ENCODE measurements at places on chromosomes 2 and 18.

- no peak for DNase-seq
Observed at GRCh38 chr18:59867337-59868104, 32.3 kb upstream of the PMAIP1 start.

DNA sequence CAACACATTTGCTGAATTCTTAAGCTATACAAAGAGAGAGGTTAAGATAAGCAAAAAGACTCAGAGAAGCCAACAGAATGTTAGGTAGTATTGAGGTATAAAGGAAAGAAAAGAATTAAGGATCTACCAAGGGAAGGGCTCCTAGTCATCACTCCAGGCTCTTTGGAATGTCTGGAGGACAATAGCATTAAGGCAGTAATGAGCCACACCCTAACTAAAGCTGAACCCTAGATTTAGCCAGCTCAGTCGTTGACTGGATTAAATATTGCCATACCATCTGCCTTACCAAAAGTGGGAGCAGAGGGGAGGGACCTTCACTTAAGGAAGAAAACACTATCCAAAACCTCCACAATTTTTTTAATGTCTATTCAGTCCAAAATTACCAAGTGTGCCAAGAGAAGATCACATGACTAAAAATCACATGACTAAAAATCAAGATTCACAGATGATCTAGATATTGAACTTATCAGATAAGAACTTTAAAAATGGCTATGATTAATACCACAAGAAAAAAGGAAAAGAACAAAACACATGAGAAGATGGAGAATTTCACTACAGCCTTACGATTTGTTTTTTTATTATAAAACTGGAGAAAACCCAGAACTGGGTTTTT is 59.7 kb downstream of the EXOC6B start:
- no peak for DNase-seq

GRCh38 chr2:228197504-228197903 is 16.0 kb upstream of the SPHKAP start:
- DNase-seq = no peak

GRCh38 chr18:26493021-26493420 is 55.3 kb downstream of the KCTD1 start:
- no peak for DNase-seq

DNA sequence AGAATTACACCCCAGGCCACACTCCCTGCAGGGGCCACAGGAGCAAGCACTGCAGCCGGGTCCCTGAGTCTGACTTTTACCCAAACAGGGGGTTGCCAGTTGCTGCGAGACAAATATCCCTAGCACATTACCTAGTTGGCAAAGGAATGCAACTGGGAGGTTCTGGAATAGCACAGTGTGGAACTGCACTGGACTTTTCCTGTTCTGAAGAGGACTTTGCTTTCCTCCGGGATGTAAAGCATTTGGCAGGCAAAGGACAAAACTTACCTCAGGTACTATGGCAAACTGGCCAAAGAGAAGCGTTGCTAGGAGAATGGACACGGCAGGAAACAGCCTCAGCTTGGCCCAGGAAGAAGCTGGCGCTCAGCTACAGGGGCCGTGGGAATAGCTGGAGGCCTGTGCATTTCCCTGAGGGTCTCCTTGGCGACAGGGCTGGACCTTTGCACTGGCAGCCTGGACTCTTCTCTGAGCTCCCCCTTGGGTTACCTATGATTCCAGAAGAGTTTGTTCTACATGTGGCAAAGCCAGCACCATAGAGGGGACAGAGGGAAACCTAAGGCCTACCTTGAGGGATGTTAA is 45.0 kb downstream of the BCL11A start:
- DNase-seq = no peak

DNA sequence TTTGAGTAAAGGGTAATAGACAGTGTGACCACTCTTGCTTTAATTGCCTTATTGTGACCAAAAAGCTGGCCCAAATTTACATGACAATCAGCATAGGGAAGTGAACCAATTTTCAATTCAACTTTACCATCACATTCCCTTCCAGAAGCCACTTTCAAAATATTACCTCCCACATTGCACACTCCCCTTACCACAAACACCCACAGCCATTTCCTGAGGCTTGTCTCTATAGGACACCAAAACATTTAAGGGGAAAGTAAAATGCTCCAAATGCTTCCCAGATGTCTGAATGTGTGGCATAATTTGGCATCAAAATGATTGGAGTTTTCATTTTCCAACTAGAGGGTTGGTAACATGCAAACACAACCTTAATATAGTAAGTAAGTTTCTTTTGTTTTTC is 616.1 kb downstream of the SLC4A3 start:
- DNase-seq = no peak

- peak; percentile 28 for DNase-seq
Observed at GRCh38 chr2:1708476-1709334, 35.6 kb downstream of the PXDN start.

- DNase-seq = no peak
Observed at GRCh38 chr2:207041786-207042554, 102.7 kb downstream of the CPO start.

DNA sequence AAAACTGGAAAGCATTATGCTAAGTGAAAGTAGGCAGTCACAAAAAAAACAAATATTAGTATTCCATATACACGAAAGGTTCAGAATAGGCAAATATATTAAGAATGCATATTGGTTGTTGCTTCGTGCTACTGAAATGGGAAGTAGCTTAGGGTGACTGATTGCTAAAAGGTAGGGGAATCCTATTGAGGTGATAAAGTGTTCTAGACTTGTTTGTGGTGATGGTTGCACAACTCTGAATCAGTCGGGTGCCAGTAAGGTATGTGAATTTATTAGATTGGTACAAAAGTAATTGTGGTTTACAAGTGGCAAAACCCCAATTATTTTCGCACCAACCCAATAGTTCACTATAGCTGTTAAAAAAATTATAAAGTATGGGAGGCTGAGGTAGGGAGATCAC is 20.7 kb downstream of the USP34 start:
- no peak for DNase-seq

- DNase-seq = no peak
Observed at GRCh38 chr2:65530547-65531320, 98.3 kb upstream of the SPRED2 start.

DNA sequence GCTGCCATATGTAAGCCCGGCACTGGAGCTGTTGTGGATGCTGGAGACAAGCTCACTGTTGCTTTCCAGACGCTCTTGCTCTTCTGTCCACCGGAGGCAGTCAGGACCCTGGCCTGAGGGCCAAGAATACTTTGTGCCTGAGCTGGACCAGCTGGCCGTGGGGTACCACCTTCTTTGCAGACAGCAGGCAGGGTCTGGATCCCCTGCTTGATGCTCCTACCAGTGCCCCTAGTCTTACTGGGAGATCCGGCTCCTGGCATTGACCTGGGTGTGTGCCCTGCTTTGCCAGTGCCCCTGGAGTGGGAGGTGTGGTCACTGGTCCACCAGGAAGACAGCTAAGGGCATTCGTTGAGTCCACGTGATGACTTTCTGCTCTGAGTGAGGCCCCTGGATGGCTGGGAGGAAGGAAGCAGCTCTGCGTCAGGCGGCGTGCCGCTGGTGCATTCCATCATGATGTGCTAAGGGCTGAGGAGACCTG is 59.3 kb downstream of the LRRFIP1 start:
- no peak for DNase-seq

DNA sequence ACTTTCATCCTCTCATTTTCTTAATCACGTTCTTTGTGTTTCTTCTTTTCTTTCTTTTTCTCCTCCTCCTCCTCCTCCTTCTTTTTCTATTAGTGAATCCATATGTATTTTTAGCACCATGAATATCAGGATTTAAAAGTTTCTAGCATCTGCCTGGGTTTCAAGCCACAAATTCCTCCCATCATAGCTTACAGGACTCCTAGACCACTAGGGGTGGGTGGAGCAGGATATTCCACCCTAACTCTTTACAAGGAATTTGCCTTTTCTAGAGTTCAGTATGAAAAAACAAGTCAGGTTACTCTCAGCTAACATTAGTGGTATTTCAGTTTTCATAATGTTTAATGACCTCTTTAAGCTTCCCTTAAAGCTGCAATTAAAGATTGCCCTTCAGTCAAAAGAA is 19.1 kb upstream of the LRRTM1 start:
- no peak for DNase-seq

DNA sequence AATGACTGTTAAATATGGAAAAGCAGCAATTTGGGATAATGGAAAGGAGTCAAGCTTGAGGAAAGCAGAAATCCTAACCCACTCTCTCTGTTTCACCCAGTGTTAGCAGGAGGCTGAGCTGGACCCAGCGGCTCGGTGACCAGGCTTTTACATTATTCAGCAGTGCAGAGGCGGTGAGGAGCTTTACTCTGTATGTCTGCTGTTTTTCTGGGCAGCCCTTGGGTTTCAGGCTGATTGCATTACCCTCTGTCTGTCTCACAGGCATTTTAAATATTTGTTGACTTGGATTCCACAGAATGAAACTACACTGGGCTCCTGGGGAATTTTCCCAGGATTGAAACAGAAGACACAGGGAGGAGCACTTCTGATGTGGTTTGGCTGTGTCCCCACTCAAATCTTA is 368.0 kb downstream of the GALR1 start:
- no peak for DNase-seq

GRCh38 chr2:164934401-164935117 is 20.8 kb downstream of the SLC38A11 start:
- no peak for DNase-seq

DNA sequence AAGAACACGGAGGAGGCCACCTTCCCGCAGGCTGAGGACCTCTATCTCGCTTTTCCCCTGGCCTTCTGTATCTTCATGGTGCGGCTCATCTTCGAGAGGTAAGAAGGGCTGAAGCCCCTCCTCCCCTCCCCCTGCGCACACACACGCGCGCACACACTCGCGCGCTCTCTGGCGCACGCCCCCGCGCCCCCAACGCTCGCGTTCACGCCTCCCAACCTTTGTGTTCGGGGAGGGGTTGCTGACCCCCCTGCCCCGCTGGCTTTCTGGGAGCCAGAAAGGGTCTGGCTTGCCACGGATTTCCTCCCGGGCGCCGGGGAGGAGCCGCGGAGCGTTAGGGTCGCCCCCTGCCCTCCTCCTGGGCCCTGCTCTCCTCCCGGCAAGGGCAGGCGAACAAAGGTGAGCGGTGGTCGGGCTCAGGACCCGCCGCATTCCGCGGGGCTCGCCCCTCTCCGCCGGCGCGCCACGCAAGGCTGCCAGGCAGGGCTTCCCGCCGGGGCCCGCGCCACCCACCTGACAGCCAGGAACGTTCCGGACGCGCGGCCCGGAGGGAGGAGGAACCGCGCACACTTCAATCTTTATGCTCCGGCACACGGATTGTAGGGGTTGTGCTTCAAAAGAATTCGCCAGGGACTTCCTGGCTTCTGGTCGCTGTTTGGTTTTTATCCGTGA is 583 bp downstream of the CERS6 start:
- peak; percentile 77 for DNase-seq

DNA sequence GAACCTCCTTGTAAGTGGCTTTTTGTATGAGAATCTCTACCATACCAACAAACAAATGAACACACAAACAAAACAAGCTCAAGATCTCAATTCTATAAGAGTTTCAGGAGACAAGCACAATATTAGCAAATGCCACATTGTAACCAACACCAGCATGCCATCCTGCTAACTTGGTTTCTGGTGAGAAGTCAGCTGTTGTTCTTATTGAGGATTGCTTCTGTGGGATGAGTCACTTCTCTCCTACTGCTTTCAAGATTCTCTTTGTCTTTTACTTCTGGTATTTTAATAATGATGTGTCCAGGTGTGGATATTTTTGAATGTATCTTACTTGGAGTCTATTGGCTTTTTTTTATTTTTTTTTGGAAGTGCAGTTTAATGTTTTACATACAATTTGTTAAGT is 131.7 kb downstream of the BCL2L11 start:
- DNase-seq = no peak

GRCh38 chr2:221204699-221205098 is 367.4 kb downstream of the EPHA4 start:
- peak; percentile 93 for DNase-seq

DNA sequence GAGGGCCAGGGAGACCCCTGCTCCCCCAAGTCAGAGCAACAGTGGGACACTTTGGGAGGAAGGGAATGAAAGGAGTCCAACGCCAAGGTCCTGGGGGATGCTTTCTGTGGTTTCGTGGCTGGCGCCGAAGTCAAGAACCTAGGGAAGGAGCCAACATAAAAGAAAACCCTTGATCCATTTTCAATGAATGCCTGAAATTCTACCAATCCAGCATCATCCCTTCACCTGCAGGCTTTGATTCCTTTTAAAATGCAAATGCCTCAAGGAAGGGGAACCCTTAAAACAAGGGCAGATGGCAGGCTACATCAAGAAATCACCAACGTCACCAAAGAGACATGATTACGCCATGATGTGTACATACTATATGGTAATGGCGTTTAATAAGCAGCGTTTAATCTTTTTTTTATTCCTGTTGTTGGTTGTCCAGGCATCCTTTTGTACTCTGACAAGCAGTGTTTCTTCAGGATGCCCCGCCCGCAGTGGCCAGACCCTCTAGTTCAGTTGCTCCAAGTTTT is 123.3 kb upstream of the SLC1A4 start:
- no peak for DNase-seq

- DNase-seq = peak; percentile 66
Observed at GRCh38 chr2:138829326-138829919, 49.2 kb upstream of the NXPH2 start.

- DNase-seq = no peak
Observed at GRCh38 chr2:229414631-229415030, 143.5 kb upstream of the PID1 start.

- DNase-seq = no peak
Observed at GRCh38 chr2:29697181-29697580, 224.2 kb downstream of the ALK start.

DNA sequence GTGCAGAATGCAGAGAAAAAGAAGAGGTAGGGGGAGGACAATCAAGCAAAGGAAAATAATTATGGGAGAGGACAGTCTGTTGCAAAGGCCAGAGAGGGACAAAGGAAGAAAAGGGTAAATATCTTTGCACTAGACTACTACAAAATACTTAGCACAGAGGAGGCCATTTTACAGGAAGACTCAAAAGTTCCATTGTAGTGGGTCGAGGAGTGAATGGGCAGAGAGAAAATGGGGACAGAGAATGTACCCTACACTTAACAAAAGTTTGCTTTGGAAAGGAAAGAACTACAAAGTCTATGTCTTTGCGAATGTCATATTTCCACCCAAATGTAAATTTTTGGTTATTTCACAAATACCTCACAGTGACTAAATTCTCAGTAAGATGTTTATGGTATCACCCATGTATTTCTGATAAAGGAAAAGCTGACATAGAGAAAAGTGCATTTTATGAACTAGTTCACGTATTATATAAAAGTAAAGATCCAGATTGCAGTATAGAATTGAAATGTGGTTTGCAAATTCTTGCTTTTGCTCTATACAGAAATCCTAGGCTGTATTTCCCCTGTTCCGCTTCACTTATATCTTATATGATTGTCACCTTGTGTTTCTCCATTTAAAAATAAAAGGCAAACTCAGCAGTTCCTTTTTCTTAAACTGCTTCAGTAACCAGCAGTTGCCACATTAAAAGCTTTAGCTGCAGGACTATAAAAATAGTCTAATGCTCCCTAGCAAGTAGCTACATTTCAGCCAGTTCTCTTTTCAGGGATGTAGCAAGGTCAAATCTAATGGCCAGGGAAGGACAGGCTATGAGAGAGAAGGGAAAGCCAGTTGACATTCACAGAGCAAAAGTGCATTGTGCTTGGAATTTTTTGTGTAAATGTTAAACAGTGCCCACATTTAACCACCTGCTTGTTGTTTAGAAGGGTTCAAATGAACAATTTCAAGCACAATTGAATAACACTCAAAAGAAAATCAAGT is 79.7 kb upstream of the CYTIP start:
- DNase-seq = no peak
